ENCODE measurements at places on chromosomes 7 and 10.

- DNase-seq, result no peak
Measured at GRCh38 chr10:91642831-91643692, 10.2 kb upstream of the PPP1R3C start.

DNA sequence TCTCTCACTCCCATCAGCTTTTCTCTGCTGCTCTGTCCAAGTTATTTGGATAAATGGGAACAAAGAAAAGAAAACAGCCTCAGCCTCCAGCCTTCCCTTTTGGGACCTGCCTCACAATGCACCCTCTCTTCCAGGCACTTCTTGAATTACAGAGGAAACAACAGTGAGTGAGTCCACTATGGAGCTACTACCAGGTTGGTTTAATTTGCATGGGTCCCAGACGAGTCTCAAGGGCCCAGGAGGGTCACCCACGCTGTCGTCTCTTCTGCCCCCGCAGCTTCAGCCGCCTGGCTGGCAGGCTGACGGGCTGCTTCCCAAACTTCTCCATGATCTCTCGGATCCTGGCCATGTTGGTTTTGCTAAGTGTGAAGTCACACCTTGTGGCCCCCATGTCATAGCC is 80.4 kb downstream of the GPR26 start:
- no peak for DNase-seq

DNA sequence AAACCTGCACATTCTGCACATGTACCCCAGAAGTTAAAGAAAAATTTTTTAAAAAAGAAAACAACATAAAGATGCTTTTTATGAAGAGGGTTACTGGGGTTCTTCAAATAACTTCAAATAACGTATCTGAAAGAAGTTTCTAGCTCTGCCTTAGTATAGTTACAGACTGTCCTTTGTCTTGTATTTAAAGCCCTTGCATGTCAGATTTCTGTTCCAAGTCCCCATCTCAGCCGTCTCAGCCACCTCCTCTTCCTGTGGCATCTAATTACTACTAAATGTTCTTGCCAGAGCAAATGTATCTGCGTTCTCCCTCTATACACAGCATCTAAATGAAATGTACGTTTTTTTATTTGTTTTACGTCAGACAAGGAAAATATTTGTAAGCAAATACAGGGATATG is 89.4 kb upstream of the AKR1E2 start:
- DNase-seq, result no peak

DNA sequence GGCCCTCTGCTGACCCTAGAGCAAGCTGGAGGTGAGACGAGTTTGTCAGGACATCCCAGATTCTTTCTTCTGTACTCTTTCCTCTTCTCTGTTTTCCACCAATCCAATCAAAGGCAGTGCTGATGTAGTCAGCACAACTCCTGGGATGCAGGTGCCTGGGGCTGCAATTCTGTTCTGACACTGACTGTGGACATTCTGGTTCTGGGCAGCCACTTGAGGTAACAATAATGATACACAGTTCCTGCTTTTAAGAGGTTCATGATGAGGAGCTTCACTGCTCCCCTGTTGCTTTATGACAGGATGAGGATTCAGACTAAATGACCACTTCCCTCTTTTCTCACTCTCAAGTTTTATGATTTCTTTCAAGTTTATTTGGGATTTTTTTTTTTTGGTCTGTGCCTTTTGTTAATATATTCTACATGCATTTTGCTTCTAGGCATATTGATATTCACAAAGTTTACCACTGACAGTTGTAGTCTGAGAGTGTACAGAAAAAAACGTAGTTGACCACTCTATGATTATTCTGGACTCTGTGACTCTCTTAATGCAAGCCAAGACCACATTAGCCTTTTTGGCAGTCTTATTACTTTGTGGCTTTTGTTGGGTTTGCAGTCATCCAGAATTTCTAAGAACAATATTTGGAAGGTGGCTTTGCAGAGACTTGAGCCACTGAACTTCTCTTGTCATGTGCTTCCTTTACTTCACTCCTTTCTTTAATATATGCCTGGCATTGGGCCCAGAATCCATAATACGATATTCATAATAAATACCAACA is 247.6 kb downstream of the AUTS2 start:
- DNase-seq, result no peak

- no peak for DNase-seq
Measured at GRCh38 chr7:150515248-150516147, 826 bp downstream of the GIMAP7 start.

All from GF-D8 (cell line).